ENCODE measurements at places on chromosomes 3 and 15.
A peak's percentile ranks its signal among the peaks of the same experiment; 100 is the strongest.

- no peak for DNase-seq
Measured at GRCh38 chr3:5423076-5423475, 235.6 kb downstream of the EDEM1 start.

GRCh38 chr15:58332676-58333400 lies 99.0 kb upstream of the LIPC start:
- no peak for DNase-seq

- DNase-seq = no peak
Measured at GRCh38 chr3:89358281-89358680, 250.9 kb downstream of the EPHA3 start.

DNA sequence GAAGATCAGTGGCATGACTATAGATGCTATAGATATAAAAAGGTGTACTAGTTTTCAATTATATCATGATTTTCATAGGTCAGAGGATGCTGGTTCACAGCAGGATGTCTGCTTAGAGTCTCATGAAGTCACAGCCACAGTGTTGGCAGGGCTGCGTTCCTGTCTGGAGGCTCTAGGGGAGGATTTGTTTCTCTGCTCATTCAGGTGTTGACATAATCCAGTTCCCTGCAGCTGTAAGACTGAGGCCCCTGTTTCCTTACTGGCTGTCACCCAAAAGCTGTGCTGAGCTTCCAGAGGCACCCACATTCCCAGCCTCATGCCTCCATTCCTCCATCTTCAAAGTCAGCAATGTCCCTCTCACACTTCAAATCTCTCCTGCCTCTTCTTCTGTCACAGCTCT lies 170.7 kb downstream of the OCA2 start:
- DNase-seq = no peak

DNA sequence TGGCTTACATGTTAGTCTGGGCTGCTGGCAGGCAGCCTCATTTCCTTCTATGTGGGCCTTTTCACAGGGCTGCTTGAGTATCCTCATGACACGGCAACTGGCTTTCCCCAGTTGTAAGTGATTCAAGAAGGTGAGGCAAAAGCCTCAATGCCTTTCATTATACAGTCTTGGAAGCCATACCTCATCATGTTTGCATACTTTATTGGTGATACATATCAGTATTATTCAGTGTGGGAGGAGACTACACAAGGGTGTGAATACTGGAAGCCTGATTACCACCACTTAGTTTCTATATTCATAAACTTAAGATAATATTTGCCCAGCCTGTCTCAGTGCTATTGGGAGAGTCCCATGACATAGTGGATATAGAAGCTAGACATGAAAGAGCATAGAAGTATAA lies 346.8 kb downstream of the SOX2 start:
- DNase-seq = no peak

GRCh38 chr3:159852821-159853505 lies 135.7 kb upstream of the IL12A start:
- DNase-seq = peak; percentile 68

- DNase-seq = no peak
Measured at GRCh38 chr3:101312545-101312944, 7.8 kb downstream of the IMPG2 start.

- DNase-seq = no peak
Measured at GRCh38 chr3:126036056-126036549, 47.8 kb downstream of the SLC41A3 start.

GRCh38 chr15:87245592-87245991 lies 1010.9 kb downstream of the NTRK3 start:
- DNase-seq = no peak

DNA sequence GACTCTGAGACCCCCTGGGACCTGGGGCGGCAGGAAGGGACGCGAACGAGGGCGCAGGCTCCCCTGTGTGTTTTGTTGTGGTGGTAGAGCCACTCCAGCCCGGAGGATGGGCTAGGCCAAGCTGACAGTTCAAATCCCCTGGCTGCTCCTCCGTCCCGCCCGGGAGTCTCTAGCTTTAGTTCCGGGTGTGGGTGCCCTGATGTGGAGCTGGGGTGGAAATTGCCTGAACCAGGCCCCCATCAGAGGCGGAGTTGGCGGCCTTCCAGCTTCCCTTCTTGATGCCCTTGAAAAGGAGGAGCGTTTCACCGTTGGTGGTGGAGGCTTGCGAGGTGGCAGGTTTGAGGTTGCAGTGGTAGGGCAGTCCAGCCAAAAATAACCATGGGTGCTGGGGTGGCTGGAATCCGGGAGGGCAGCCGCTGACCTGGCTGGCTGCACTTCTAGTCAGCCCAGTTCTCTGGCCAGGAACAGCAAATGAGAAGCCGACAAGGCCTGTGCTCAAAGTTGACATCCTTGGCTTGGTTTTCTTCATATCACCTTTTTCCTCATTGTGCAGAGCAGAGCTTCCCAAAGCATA lies 817 bp downstream of the CLK3 start:
- no peak for DNase-seq

GRCh38 chr3:20145874-20146273 lies 40.1 kb downstream of the SGO1 start:
- no peak for DNase-seq

DNA sequence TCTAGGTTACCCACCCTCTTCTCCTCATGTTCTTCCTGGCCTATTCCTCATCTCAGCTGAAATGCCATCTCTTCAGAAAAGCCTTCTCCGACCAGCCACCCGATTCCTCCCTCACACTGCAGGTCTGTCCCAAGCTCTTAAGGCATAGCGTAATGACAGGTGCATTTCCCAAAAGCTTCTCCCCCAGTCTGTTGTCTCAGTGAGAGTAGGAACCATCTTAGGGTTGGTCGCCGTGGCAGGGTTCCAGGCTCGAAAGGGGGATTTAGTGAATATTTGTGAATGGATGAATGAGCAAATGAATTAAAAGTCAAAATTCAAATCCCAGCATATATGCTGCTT lies 78.6 kb downstream of the TOP2B start:
- no peak for DNase-seq

GRCh38 chr3:39325236-39325635 lies 4.3 kb upstream of the CCR8 start:
- DNase-seq = no peak

GRCh38 chr3:123883701-123884202 lies 380 bp downstream of the MYLK start:
- DNase-seq = peak; percentile 26

DNA sequence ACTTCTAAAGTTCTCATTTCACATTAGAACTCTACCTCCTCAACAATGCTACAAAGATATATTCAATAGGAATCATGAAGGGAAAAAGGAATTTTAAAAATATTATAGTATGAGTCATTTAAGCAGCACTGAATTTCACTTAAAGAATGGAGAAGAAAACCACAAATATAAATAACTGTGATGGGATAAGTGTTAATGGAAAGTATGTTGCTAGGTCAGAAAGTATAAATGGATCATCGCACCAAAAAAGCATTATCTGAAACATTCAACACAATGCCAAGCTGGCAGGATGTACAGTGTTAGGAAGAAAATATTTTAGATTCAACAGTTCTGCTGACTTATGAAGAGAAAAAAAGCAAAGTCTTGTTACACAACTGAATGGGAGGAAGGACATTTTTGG lies 101.4 kb downstream of the TFG start:
- DNase-seq = no peak

- DNase-seq = no peak
Measured at GRCh38 chr3:124019291-124019690, 27.4 kb upstream of the ROPN1 start.

- DNase-seq = no peak
Measured at GRCh38 chr3:158737976-158738615, 5.8 kb upstream of the RARRES1 start.

DNA sequence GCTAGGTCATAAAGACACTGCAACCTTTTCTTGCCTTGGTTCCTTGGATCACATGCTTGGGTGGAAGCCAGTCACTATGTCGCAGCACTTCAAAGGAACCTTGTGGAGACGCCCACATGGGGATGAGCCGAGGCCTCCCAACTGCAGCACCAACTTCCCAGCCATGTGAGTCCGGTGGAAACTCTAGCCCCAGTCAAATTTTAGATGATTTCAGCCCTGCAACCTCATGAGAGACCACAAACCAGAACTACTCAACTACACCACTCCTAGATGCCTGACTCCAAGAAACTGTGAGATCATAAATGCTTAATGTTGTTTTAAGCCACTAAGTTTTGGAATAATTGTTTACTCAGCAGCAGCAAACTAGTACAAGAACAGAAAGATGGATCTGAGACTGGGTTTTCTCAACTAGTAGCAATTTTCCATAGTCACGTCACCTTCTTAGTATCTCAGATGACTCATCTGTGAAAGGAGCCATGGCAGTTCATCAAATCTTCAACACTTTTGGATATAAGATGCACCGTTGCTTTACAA lies 86.5 kb downstream of the MB21D2 start:
- DNase-seq = no peak

DNA sequence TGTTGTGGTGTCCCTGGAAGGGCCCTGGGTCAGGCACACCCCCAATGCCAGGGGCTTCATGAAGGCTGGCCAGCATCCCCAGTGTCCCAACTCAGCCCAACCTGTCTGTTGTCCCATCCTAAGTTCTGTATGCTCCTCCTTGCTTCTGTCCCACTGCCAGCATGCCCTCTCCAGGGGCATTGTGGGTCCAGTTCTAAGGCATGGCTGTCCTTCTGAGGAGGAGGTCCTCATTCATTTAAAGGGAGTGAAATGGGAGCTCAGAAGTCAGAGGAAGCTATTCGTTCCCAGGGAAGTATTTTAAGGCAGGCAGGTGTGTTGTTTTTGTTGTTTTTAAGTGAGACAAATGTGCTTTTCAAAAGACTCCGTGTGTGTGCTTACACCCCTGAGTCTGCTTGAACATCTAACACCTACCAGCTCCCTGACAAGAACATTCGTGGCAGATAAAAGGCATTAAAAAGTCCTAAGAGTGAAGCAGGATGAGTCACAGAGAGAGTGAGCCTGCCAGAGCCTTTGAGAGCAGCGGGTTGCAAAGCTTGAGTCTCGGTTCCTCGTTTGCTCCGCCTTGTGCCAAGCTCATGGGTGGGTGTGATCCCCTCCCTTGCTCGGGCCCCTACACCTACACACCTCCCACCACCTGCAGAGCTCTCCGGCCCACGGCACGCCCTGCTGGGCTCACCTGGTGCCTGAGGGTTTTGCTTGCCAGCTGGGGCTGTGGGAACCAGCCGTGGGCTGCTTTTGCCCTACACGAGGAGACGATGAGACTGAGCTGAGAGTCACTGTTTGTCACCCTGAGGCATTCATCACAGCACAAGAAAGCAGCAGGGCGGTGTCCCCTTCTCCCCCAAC lies 183.4 kb upstream of the TOPAZ1 start:
- DNase-seq = no peak

- DNase-seq = no peak
Measured at GRCh38 chr3:40623567-40623966, 98.8 kb downstream of the ZNF621 start.

DNA sequence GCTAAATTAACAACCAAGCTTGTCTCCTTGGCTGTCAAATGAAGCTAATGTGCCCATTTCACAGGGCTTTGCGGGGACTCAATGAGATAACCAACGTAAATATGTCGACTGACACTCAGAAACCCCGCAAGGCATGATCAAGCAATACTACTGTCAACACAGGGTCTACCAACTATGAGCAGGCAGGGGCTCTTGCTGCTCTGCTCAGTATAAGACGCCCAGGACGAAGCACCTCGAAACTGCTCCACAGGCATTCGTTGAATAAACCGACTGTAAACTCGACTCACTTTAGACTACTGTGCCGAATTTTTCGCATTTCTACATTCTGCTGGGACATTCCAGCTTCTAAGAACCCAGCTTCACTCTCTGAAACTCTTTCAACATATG lies 55.0 kb downstream of the FEZF2 start:
- peak; percentile 7 for DNase-seq

DNA sequence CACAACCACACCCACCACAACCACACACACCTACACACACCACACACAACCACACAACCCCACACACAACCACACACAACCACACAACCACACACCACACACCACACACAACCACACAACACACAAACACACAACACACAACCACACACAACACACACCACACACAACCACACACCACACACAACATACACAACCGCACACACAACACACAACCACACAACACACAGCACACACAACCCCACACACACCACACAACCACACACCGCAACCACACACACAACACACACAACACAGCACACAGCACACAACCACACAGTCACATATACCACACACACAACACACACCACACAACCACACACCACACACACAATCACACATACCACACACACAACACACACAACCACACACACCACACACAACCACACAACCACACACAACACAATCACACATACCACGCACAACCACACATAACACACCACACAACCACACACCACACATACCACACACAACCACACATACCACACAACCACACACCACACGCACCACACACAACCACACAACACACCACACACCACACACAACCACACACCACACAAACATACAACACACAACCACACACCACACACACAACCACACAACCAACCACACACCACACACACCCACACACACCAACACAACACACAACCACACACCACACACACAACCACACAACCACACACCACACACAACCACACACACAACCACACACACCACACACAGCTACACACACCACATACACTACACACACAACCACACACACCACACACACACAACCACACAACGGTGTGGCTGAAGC lies 23.7 kb downstream of the CPN2 start:
- DNase-seq = no peak

GRCh38 chr3:53721187-53722119 lies 124.8 kb downstream of the CHDH start:
- DNase-seq = no peak

DNA sequence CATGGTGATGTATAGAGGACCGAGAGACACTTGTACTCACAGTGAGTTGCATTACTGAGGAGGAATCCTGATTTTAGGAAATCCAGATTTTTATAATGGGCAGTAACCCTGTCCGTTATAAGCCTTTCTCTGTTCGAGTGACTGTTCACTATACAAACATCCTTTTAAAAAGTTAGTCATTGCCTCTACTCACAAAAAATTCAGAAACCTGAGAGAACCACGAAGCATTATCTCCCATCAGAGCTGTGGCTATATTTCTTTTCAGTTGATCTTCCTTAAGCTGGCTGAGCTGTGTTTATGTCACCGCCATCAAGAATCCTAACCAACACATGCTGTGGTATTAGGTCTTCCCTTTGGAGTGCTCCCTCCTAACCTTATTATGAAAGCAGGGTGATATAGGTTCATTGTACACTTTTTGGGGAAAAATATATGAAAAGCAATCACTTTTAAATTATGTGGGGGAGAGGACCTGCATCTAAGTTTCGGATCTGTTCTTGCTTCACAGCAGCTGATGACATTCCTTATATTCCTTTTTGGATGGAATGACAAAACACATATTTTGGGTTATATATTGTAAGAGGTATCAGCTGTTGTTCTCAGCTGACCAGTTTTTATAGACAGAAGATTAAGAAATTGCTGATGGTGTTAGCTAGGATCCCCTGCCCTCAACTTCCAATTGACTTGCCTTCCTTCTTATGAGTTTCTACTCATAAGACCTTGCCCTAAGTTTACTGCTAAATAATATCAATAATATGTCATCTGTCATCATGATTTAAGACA lies 465.9 kb upstream of the RASGRP1 start:
- no peak for DNase-seq
